ENCODE measurements at places on chromosomes 11 and 22.

DNA sequence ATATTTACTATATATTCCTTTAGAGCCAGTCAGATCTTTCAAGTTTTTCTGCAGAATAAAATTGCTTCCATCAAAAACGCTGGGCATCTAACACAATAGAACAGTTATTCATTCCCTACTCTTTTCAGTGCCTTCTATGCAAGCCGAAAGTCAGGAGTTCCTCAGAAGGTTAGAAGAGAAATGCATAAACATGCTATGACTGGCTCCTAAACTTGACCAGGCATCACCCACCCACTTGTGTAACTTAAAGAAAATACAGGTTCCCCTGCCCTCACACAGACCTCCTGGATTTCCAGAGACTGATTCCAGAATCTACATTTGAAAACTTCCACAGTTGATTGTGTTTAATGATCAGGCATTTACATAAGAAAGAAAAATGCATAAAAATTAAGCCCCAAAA, 19.3 kb upstream of the ARHGAP32 start:
- no peak for DNase-seq

DNA sequence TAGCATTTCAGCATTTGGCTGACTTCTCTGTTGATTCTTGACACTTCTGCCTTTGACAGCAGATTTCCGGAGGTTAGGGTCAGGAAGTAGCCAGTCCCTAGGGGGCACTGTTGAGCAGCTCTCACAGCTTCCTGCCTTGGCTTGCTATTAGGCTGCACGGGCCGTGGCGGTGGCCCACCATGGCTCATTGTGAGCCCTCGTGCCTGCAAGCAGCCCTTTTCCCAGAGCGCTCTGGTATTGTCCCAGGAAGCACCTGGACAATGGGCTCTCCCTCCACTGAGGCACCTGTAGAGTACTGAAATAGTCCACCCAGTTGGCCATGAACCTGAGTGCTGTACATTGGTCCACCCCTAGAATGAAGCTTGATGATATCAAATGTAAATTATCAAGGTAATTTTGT, 100.2 kb upstream of the GAL start:
- peak; percentile 74 for DNase-seq

DNA sequence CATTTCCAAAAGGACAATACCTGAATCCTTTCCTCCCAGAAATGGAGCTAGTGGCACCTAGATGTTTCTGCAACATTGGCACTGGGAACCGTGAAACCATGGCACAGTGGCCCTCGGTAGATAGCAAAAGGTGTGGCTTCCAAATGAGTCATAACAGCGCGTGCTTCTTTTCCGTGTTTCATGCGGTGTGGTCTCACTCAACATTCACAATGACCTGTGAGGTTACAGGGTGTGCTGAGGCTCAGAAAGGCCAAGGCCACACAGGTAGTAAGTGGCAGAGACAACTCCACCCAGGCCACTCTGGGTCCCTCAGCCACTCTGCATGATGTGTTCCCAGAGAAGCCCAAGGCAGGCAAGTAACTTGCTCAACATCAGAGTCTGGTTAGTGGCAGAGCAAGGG, 67.4 kb downstream of the TP53I11 start:
- DNase-seq, result no peak

- DNase-seq, result no peak
Observed at GRCh38 chr11:121459413-121460017, 6.7 kb upstream of the SORL1-AS1 start.

DNA sequence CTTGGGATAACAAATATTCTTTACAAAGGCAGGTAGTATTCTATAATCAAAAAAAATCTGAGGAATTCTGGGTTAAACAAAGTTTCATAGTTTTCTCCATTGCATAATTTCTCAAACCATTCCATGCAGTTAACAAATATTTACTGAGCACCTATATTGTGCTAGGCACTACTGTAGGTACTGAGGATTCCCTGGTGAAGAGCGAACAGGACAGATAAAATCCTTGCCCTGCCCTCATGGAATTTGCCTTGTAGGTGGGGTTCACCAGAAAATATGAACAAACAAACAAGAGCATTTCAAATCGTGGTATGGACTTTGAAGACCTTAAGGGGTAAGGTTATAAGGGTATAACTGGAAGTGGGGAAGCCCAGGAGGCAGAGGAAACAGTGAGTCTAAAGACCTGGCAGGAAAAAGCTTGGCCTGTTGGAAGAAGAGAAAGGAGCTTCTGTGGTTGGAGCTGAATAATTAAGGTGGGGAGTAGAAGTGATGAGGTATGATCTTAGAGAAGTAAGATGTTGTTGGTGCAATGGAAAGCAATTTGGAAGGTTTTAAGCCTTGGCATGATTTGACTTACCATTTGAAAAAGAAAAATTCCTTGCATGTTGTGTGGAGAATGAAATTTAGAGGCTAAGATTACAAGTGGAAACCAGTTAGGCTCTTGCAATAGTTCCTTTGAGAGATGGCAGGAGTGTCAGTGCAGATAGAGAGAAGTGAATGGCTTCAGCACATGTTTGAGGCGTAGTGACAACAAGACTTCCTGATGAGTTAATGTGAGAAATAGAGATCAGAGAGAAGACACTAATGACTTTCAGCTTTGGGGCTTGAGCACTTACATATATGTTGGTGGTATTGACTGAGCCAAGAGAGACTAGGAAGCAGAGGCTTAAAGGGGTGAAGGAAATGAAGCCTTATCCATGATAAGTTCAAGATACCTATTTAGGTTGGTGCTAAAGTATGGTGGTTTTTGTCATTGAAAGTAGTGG, 55.7 kb upstream of the PICALM start:
- DNase-seq, result no peak

- DNase-seq, result no peak
Observed at GRCh38 chr22:21688706-21689381, 23.0 kb downstream of the PPIL2 start.
